HEK293T (cell line): ENCODE measurements at places on chromosomes 7 and 10.

DNA sequence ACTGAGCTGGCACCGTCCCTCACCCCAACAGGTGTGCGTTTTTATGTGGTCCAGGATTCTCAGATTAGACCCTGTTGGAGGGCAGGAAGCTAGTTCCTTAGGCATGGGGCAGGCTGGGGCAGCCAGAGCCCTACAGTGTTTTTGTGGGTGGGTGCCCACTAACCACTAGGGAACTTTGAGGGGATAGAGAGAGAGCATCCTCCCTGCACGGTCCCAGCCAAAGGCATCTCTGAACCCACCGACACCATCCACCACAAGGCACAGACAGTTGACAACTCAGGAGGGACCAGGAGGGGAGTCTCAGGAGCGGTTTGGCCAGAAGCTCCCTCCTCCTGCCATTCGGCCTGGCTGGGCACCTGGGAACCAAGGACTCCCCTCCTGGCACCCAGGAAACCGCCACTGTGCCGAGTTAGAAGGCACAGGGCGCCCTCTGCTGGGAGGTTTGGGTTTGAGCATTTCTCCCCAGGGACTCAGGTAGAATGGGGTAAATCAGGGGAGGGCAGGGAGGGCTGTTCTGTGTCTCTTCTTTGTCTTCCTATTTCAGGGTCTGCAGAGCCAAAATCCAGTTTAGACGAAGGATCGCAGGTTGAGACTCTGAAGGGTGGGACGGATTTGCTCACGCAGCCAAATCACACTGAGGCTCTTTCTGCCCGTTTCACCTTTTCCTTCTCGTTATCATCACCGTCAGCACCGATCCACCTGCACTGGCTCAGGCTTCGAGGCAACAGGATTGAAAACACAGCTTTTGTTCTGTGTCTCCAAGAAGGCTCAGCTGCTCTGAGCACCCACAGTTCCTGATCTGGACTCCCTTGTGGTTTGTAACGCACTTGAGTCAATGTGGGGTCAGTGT is 84.8 kb upstream of the COL13A1 start:
- peak; percentile 78 for DNase-seq

GRCh38 chr10:118309911-118310310 is 32.2 kb downstream of the FAM204A start:
- no peak for DNase-seq

DNA sequence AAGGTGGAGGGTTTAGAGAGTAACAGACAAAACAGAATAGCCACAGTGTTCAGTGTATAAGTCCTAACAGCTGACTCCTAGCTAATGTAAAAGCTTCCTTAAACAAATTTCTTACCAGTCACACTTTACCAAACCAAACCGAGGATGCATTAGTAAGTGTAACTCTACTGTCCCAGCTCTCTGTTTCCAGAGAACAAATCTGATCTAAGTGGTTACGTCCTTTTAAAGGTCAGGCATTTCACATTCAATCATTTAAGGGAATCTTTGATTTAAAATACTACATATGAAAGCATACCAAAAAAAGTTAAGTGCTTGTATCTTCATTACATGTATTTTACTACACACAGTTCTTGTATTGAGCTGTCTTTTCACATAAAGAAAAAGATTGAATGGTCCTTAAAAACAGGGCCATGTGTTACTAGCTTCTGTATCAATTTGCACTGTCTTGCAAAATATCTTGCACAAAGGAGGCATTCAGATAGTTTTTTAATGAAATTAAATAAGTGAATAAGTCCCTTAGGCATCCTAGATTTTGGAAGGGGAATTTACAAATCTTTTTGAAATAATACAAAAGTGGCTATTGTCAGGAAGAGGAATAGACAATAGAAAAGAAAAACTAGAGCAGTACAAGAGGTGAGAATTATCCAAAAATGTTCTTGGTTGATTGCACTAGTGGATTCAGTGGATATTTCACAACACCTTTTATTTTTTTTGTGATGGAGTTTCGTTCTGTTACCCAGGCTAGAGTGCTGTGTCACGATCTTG is 58.4 kb upstream of the SPOCK2 start:
- DNase-seq, result no peak

DNA sequence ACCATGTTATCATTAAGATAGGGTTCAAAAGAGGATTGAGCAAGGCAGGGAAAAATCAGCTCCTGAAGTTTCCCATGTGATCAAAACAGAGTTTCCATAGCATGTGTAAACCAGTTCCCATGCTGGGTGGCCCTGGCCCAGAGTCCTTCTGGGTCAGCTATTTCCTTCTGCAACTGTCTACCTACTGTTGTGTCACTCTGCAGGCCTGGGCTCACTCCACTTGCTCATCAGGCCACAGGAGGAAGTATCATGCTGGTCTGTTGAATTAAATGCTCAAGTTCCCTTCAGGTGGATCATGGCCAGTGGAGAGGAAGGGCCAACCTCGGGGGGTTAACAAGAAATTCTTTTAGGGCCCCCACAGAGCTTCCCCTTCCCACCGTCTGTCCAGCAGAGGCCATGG is 104.7 kb downstream of the GFRA1 start:
- peak; percentile 28 for DNase-seq

GRCh38 chr10:103885617-103886016 is 30.2 kb upstream of the SH3PXD2A start:
- DNase-seq, result no peak

- DNase-seq, result no peak
Observed at GRCh38 chr10:21015851-21016250, 118.7 kb upstream of the NEBL start.

GRCh38 chr10:92111336-92111939 is 179.4 kb downstream of the CPEB3 start:
- no peak for DNase-seq

GRCh38 chr7:128035712-128036111 is 4.5 kb upstream of the LRRC4 start:
- DNase-seq, result peak; percentile 54

GRCh38 chr7:137871170-137871915 is 24.6 kb upstream of the DGKI start:
- DNase-seq, result no peak

DNA sequence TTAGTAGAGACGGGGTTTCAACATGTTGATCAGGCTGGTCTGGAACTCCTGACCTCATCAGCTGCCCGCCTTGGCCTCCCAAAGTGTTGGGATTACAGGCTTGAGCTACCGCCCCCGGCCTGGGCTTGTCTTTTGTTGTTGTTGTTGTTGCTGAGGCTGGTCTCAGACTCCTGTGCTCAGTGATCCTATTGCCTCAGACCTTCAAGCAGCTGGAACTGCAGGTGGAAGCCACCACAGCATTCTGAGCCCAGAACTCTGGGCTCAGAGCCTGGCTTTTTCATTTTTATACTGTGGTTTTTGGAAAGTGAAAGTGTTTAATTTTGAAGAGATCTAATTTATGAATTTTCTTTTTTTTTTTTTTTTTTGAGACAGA is 16.2 kb upstream of the DNAJB6 start:
- DNase-seq, result no peak

GRCh38 chr10:19549503-19549902 is 266.7 kb upstream of the PLXDC2 start:
- no peak for DNase-seq

GRCh38 chr10:63901228-63901627 is 380.0 kb downstream of the REEP3 start:
- peak; percentile 39 for DNase-seq

GRCh38 chr7:73904219-73905137 is 43.5 kb downstream of the TMEM270 start:
- DNase-seq, result no peak

GRCh38 chr7:102064361-102065025 is 222.2 kb upstream of the SH2B2 start:
- DNase-seq, result no peak

- DNase-seq, result no peak
Observed at GRCh38 chr7:117874191-117874700, 1.0 kb upstream of the CTTNBP2 start.

GRCh38 chr10:71048971-71049615 is 160.7 kb upstream of the PCBD1 start:
- DNase-seq, result no peak
